ENCODE measurements at places on chromosomes 13 and 19.

GRCh38 chr13:45162194-45162593 lies 38.7 kb downstream of the KCTD4 start:
- DNase-seq: peak; percentile 13

GRCh38 chr13:73904625-73905024 lies 229.6 kb downstream of the KLF12 start:
- DNase-seq: no peak

GRCh38 chr19:35807633-35808032 lies 5.0 kb downstream of the PRODH2 start:
- no peak for DNase-seq

DNA sequence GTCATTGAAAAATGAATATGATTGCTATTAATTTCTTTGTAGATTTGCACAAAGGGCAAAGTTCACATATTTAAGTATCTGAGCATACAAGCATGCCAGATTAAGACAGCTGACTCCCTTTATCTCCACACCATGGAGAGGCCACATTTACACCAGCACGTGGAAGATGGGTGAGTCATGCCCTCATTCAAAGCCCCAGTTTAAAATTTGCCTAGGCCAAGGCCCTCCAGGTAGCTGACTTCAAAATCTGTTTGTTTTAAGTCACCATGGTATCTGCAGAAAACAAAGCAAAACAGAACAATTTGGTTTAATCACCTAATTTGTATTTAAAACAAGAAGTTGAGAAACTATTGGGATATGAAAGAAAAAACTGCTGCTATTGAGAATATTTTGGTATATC lies 109.2 kb downstream of the ESD start:
- peak; percentile 31 for DNase-seq

- no peak for DNase-seq
These were observed 94.1 kb downstream of the RNASEH2B start for GRCh38 chr13:51003642-51004041.

DNA sequence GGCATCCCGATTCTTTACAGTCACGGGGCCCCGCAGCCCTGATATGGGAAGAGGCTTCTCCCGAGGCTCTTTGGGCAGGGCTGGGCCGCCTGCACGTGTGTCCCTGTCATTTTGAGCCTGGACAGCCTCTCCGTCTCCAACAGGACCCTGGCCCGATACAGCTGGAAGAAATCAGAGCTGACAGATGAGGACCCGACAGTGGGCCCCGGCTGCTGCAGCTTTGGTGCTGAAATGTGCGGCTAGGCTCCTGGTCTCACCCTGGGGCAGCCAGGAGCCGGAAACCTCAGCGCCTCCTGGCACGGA lies 3.2 kb downstream of the PIAS4 start:
- DNase-seq: no peak

DNA sequence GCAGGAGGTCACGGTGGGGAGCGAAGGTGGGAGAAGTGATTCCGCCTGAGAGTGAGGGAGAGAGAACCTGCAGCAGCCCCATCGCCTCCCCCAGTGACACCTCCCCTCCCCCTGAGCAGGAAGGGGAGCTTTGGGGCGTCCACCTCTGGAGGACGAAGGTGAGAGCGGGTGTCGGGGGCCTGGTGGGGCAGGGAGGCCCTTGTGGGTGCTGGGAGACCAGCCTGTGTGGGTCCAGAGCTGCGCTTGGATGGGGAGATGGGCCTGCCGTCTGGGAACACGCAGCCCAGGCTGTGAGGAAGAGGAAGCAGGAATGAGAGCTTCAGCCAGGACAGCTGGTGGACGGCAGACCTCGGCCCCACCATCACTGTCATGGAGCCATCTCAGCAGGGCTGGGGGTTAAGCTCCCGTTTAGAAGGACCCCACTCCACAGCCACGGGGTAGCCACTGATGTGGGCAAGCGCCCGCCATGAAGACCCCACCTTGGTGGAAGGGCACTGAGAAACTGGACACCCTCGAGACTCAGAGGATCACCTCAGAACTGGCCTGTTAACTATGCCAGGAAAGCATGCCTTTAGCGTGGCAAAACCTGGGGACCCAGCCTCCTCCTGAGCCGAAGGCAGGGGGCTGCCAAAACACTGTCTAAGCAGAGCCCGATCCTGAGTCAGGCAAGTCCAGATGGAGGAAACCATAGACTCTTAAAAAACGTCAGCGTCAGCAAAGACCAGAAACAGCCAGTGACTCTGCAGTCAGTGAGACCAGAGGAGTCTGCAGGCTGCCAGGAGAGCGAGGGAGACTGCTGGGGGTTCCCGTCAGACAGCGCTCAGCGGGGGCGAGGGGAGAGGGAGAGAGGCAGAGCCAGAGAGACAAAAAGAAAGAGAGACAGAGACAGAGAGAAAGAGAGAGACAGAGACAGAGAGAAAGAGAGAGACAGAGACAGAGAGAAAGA lies 6.4 kb upstream of the PROZ start:
- DNase-seq: peak; percentile 74

DNA sequence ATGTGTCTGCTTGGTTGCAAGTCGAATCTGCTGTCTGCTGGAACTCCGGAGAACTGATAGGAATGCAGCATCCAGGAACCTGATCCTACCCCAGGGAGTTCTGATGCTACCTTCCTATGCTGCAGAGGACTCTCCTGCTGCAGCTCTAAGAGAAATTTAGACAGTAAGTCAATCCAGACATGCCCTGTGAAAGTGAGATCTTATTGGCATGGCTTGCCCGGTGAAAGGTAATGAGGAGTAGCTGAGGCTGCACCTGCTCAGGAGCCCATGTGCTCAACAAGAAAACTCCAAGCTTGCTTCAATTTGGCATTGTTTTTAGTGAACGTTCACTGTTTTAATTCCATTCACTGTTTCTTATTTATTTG lies 217.3 kb upstream of the SERP2 start:
- DNase-seq: no peak

GRCh38 chr13:80011448-80012212 lies 329.3 kb downstream of the SPRY2 start:
- DNase-seq: no peak

DNA sequence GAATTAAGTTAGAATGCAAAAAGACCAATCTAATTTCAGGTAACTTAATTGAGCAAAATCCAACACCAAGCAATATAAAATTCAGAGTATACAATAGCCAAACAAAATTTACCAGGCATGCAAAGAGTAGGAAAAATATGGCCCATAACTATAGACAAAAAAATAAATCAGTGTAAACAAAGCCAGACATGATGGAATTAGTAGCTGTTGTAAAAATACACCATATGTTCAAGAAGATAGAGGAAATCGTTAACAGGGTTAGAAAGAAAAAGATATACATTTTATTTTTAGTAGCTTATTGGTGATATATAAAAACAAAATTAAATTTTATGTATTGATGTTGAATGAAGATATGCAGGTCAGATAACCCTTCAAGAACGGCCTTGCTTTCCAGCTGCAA lies 621.1 kb upstream of the MIR17HG start:
- DNase-seq: no peak
